Thyroid gland (tissue), 4 donors: ENCODE measurements at places on chromosomes 2 and 18.

DNA sequence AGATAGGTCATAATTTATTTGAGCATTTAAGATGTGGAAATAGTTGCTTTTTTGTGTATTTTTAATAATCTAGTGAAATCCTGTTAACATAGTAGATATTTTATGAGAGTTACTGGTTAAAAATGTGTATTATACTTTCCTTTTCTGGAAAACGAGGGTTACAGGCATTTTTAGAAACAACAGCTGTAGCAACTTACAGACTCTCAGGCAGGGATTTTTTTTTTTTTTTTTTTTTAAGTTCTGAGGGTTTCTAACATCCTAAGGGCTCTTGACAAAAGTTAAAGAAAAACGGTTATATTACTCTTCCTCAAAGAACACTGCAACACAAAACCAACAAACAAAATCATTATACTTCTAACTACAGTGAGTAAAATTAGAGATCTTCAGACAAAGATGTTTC is 205.9 kb downstream of the ACKR3 start:
- H3K27ac ChIP-seq = peak overlapping the region; percentile 2
- H3K27me3 ChIP-seq = no peaks in the 10 kb centered on the region
- no peaks in the 10 kb centered on the region for H3K36me3 ChIP-seq
- H3K4me3 ChIP-seq = no peak overlapping the region
- peaks cover 25% of the 10 kb centered on the region for H3K4me1 ChIP-seq
- DNase-seq = no peak

- no peak overlapping the region for H3K27ac ChIP-seq
- peaks cover 58% of the 10 kb centered on the region for H3K4me1 ChIP-seq
- no peak overlapping the region for H3K4me3 ChIP-seq
- H3K27me3 ChIP-seq = no peaks in the 10 kb centered on the region
- no peaks in the 10 kb centered on the region for H3K36me3 ChIP-seq
Observed at GRCh38 chr18:7624697-7625096, 57.6 kb downstream of the PTPRM start.

DNA sequence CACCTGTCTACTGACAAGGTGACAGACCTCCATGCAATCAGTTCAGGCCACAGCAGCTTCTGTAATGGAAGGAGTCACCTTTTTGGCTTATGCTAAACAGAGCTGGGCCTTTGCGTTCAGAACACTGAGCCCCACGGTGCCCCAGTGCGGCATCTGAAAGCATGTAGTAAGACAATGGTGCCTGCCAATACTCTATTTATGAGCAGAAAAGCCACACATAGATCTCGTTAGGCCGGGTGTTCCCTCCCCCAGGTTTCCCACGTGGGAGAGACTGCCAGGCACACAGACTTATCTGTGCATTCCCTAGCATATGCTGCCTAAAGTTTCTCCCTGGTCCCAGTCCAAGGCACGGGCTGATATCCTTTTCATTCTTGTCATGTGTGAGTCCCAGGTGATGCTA is 150.9 kb downstream of the ACTR3 start:
- no peaks in the 10 kb centered on the region for H3K27me3 ChIP-seq
- H3K4me3 ChIP-seq = no peak overlapping the region
- H3K4me1 ChIP-seq = no peaks in the 10 kb centered on the region

DNA sequence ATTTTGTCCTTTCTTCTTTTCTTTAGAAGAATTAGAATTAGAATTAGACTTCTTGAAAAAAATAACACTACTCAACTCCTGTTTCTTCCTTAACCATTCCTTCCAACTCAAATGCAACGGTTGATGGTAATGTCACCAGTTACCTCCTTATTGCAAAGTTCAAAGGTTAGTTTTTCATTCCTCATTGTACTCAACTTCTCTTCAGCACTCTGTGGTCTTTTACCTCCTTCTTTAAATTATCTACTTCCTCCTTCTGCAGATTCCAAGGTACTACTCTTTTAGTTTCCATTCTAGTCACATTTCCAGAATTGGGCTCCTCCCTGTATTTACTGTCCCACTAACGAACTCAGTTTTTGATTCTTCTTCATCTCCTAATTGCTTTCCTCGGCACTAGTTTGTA is 700.7 kb downstream of the SATB2 start:
- no peaks in the 10 kb centered on the region for H3K27me3 ChIP-seq
- H3K4me1 ChIP-seq = no peaks in the 10 kb centered on the region
- H3K27ac ChIP-seq = no peak overlapping the region

DNA sequence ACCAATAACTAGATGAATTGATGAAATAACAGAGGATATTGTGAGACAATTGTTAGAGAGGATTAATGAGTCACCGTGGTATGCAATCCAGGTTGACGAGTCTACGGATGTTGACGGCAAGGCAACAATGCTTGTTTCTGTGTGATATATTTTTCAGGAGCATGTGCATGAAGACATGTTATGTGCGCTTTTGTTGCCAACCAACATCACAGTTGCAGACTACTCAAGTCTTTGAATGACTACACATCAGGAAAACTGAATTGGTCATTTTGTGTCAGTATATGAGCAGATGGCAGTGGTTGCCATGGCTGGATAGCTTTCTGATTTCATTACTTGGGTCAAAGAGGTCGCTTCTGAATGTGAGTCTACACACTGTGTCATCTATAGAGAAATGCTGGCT is 96.8 kb upstream of the CRACDL start:
- H3K27me3 ChIP-seq = no peaks in the 10 kb centered on the region
- H3K4me3 ChIP-seq = no peak overlapping the region
- H3K27ac ChIP-seq = no peak overlapping the region
- H3K4me1 ChIP-seq = no peaks in the 10 kb centered on the region
- no peak for DNase-seq

- H3K4me3 ChIP-seq = no peak overlapping the region
- H3K4me1 ChIP-seq = no peaks in the 10 kb centered on the region
- no peaks in the 10 kb centered on the region for H3K27me3 ChIP-seq
Observed at GRCh38 chr18:34098109-34098508, 126.6 kb downstream of the NOL4 start.

- no peaks in the 10 kb centered on the region for H3K4me1 ChIP-seq
- no peak for DNase-seq
- no peak overlapping the region for H3K27ac ChIP-seq
Observed at GRCh38 chr2:204015118-204015843, 78.7 kb downstream of the ICOS start.
